Activated CD8-positive, alpha-beta memory T cell treated with anti-CD3 and anti-CD28 coated beads for 1 hour (primary cell): ENCODE measurements at places on chromosomes 5 and 9.

- no peak for DNase-seq
Measured at GRCh38 chr9:77969083-77969482, 62.5 kb downstream of the GNAQ start.

- no peak for DNase-seq
Measured at GRCh38 chr5:158813275-158813674, 286.4 kb downstream of the EBF1 start.

GRCh38 chr5:66209350-66209749 is 65.2 kb downstream of the SREK1 start:
- no peak for DNase-seq

GRCh38 chr5:8012131-8012977 is 143.4 kb downstream of the MTRR start:
- DNase-seq, result no peak

DNA sequence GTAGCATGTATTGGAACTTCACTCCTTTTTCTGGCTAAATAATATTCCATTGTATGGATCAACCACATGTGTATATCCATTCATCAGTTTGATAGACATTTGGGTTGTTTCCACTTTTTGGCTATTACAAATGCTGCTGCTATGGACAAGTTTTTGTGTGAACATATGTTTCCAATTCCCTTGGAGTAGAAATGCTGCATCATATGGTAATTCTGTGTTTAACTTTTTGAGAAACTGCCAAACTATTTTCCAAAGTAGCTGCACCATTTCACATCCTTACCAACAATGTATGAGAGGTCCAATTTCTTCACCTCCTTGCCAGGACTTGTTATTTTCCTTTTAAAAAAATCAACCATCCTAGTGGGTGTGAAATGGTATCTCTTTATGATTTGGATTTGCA is 8.4 kb downstream of the FRRS1L start:
- no peak for DNase-seq

- DNase-seq, result no peak
Measured at GRCh38 chr9:132068605-132069004, 11.1 kb downstream of the MED27 start.
